ENCODE measurements at places on chromosomes 4 and X. TPM values are rescaled to one million over a fixed set of nuclear protein-coding genes. Genes with fewer than 3 reads are reported as not detected.

Gene BMP3
- 18.4 TPM for polyA plus RNA-seq

Gene CPXCR1
- not detected for polyA plus RNA-seq

DNA sequence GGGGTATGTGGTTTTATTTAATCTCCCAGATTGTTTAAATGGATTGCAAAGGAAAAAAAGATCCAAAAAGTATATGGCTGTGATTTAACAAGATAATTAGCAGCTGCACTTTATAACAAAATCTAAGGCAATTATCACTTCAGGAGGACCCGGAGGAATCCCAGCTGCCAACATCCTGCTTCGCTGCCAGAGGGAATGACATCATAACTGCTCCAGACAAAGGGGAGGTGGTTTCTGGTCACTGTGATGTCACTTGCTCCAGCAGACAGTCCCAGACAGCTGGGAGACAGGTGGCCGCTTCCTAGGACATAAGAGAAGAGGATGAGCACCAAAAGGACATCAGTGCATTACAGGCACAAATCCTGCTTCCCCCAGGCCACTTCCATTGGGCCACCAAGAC lies 371.0 kb downstream of the BCOR start:
- DNase-seq = no peak

- DNase-seq = no peak
Measured at GRCh38 chr4:142324572-142324971, 521.5 kb downstream of the INPP4B start.

DNA sequence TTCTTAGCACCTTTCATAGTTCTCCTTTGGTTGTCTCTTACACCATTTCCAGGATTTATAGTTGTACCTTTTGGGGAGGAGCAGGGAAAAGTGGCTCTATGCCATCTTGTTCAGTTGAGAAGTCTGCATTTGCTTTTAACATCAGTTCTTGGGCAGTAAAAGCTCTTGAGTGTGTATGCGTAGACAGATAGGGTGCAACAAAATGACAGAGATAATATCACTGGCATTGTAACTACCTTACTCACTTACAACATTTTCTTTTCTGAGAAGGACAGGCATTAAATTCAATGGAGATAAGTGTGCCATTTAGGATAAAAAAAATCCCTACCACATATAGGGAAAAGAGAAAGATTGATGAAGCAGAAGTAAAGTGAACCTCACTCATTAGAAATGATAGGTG lies 38.9 kb downstream of the ADGRG4 start:
- DNase-seq = no peak

Data from left renal pelvis (tissue), 4 donors.